GM23248 (cell line): ENCODE measurements at places on chromosomes 6 and 20. TPM values are rescaled to one million over a fixed set of nuclear protein-coding genes. Genes with fewer than 3 reads are reported as not detected.

The LAMA4 gene
- total RNA-seq, result 429 and 440 TPM in 2 replicates

The SLC17A1 gene
- total RNA-seq, result not detected in 2 replicates

DNA sequence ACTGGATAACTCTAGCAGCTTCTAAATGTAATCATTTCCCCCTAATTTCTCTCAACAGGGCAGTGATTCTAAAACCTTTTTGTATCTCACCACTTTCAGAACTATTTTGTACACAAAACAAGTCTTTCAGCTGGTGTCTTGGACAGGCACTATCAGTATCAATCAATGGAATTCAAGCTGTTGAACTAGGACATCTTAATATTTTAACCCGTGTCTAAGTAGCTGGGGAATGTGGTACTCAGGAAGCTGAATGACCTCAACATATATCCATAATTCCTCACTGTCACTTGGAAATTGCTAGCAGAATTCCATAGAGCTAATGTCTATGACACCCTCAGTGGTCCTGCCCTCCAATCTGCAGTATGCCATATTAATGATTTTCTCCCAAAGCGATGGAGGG, 24.5 kb downstream of the ADAT2 start:
- DNase-seq, result no peak

GRCh38 chr6:35534407-35535170, 21.9 kb upstream of the TULP1 start:
- DNase-seq, result no peak

DNA sequence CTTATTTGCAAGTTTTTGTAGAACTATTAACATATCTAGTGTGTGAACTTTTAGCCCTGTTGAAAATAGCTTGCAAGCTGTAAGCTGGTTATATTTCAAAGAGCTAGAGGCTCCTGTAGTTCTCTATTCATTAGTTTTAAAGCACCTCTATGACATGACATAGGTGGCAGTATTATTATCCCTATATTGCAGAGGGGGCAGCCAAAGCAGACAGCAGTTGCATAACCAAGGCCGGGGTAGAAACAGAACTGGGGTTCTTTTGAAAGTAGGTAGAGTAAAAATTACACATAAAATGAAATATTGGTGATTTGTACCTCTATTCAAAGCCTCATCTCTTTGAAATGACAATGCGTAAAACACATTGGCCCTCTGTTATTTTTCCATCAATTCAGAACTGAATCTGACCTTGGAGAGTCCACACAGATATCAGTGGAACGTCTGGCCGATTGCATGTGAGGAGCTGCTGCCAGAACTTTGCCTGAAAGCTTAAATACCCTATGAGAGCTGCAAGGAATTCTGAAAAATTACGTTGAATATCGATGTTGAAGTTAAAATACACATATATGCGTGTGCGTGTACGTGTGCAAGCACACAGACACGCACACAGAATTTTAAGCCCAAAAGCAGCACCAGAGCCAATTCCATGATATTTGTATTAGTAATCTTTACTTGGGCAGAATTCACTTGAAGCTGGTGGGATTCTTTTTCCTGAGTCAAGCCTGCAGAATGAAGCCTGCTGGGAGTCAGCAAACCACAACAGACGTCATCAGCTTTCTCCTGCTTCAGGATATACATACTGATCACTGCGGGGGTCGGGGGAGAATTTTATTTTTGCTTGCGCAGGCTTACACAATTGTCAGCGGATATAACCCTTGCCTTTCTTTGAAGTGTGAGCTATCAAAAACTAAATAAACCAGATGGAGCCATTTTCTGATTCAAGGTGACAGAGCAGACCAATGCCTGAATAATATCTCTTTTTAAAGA, 163.2 kb downstream of the PDE7B start:
- DNase-seq, result peak; percentile 97

The MROH8 gene
- 0.25 and 4.2 TPM in 2 replicates for total RNA-seq

The COL12A1 gene
- total RNA-seq, result 1,033 and 1,064 TPM in 2 replicates

GRCh38 chr20:44858606-44859360, 26.7 kb upstream of the YWHAB start:
- DNase-seq, result no peak

DNA sequence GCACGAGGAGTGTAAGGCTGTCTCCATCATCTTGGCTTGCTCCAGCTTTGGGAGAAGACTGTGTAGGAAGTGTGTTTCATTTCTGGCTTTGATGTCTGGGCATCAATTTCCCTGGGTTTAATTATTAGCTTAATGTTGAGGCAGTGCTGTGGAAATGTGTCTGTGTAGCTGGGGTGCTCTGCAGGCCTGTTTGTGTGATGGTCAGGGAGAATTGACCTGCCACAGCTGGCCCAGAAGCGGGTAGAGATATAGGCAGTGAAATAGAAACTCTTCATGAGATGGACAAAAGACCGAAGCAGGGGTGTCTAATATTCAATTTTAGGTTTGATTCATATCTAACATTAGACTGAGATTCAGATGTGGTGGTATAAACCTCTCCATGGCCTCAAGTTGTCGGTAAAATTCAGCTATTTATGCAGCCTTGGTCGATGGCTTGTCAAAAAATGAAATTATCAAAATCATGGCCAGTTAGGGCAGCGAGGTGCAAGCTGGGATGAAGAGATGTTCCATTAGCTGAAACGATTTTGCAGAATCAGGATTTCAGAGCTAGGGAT, 95.3 kb upstream of the SNX9 start:
- DNase-seq, result no peak
